Breast epithelium (tissue), 4 donors: ENCODE measurements at places on chromosomes 7 and 10. TPM values are rescaled to one million over a fixed set of nuclear protein-coding genes. Genes with fewer than 3 reads are reported as not detected.
A peak's percentile ranks its signal among the peaks of the same experiment; 100 is the strongest.

Gene OR2A5
- not detected for total RNA-seq

GRCh38 chr7:77866370-77866769 is 67.8 kb downstream of the PHTF2 start:
- H3K27me3 ChIP-seq: no peaks in the 10 kb centered on the region
- H3K36me3 ChIP-seq: no peaks in the 10 kb centered on the region
- DNase-seq: no peak
- H3K27ac ChIP-seq: no peak overlapping the region
- H3K4me1 ChIP-seq: no peaks in the 10 kb centered on the region
- no peak overlapping the region for H3K4me3 ChIP-seq

DNA sequence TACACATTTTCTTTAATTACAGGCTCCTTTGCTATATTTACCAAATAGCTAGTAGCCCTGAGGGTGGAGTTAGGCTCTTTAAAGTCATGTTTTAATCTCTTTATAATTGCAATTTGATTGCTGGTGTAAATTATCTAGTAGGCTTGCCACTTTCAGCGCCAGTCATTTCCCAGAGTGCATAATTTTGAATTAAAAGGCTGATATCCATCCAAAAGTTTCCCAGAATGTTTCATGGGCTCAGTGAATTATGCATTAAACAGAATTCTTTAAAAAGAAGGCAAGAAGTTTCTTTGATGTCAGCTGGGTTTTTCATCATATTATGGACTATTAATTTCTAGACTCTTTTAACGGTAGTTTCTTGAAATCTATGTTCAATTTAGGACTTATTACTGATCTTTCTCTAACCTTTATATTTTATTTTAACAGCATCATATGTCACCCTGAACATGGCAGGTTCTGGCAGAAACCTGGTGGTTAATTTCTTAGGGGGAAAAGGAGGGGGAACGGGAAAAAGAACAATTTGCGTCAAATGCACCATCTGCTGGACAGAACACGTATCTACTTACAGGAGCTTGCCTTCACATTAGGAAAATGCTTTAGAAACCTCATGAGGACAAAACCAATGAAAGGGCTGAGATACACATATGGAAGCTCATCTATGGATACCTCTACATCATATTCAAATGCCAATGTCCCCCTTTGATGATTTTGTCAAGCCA is 171.1 kb downstream of the GRM3 start:
- DNase-seq: no peak
- no peaks in the 10 kb centered on the region for H3K4me1 ChIP-seq
- no peaks in the 10 kb centered on the region for H3K27me3 ChIP-seq
- H3K4me3 ChIP-seq: no peak overlapping the region

Gene MYO3A
- 0.29 TPM for total RNA-seq

GRCh38 chr10:108362296-108362695 is 1197.8 kb upstream of the SORCS1 start:
- no peaks in the 10 kb centered on the region for H3K4me1 ChIP-seq
- no peak overlapping the region for H3K4me3 ChIP-seq
- no peak for DNase-seq
- H3K27ac ChIP-seq: no peak overlapping the region
- no peaks in the 10 kb centered on the region for H3K36me3 ChIP-seq
- H3K27me3 ChIP-seq: no peaks in the 10 kb centered on the region

DNA sequence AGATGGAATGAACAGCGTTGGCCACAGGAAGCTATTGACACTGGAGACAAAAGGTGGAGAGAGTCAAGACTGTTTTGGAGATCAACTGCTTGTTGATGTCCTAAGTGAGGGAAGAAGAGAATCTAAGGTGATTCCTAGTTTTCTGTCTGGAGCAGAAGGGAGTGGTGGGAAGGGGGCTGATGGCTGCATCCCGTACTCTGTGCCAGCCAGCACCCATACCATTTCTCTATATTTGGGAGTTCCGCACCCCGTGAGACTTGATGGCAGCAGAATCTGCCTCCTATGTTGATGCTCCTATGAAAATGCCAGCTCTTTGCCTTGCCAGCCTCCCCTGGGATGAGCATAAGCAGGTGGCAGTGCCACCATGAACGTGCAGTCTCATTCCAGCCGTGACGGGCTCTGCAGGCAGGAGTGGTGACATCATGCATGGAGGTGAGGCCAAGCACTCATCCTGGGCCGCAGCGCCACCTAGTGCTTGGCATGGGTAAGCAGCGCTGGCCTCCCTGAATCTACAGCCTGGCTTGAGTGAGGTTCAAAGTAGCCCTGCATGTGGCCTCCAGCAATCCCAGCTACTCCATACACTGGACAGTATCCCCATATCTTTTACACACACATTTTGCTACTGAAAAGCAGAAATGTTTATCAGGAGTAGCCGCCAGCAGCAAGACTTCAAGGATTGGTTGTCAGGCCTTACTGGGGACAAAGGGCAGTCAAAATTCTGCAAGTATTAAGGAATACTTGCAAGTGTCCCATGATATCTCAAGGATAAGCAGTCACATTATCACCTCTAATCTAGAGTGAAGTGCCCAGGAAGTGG is 43.0 kb downstream of the PODXL start:
- peak; percentile 75 for DNase-seq
- no peaks in the 10 kb centered on the region for H3K27me3 ChIP-seq
- H3K4me1 ChIP-seq: no peaks in the 10 kb centered on the region
- H3K4me3 ChIP-seq: no peak overlapping the region
- no peaks in the 10 kb centered on the region for H3K36me3 ChIP-seq

DNA sequence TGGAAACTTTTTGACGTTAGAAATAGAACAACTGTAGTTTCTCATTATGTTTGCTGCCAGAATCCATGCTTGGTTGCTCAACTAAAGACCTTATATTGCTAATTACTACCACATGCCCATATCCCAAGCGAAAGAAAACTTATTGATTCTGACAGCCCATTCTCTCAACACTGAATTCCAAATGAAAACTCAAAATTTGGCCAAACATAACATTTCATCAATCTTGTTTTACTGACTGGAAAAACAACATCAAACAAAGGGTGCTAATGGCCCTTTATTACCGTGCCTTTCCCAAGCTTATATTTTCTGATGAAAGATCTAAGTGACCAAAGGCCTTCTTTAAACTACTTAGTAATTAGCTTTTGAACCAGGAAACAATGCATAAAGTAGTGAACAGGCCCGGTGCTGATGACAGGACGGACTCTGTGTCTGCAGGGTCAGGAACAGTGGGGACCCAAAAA is 531.8 kb downstream of the KCNMA1 start:
- H3K4me1 ChIP-seq: no peaks in the 10 kb centered on the region
- H3K36me3 ChIP-seq: no peaks in the 10 kb centered on the region
- no peak for DNase-seq
- no peak overlapping the region for H3K27ac ChIP-seq
